ENCODE measurements at places on chromosomes 3 and 15. TPM values are rescaled to one million over a fixed set of nuclear protein-coding genes. Genes with fewer than 3 reads are reported as not detected.
A peak's percentile ranks its signal among the peaks of the same experiment; 100 is the strongest.

IVD gene
- 51.2 TPM for polyA plus RNA-seq

- H3K4me3 ChIP-seq, result peak overlapping the region; percentile 98
- H3K4me1 ChIP-seq, result peaks cover 26% of the 10 kb centered on the region
- H3K36me3 ChIP-seq, result peaks cover 19% of the 10 kb centered on the region
- DNase-seq, result no peak
Measured at GRCh38 chr3:52454938-52455282, 494 bp upstream of the NISCH start.

DNA sequence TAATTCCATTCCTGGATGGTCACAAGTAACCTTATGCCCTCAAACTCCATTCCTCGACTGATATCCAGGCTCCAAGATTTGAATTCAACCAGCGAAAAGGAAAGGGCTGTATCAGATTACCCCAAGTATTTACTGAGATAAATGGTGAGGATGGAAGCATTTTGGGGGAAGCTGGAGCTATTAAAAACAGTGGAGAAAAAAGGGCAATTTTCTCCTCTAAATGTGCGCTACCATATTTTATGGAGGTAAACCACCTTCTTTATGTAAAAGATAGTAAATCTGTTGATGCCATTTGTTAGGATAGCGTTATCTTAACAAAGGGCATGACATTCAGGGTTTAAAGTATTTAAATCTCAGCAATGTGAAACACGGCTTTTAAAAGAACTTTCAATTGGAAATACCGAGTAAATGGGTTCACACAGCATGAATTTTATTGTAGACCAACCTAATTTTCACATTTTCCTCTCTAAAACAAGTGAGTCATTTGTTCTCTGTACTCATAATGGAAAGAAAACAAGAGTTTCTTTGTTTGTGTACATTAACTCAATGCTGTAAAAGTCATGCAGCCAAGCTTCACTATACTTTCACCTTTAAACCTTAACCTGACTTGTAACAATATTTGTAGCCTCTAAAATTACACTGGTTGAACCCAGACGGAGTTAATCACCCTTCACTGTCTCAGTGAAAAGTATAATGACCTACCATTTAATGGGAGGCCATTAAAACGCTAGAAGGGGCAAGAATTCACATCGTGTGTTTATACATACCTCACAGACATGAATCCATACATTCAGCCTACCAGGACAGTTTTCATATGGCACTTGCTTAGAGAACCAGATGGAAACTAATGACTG is 773.4 kb downstream of the ROBO1 start:
- DNase-seq, result no peak
- no peaks in the 10 kb centered on the region for H3K36me3 ChIP-seq
- no peak overlapping the region for H3K27ac ChIP-seq
- no peaks in the 10 kb centered on the region for H3K27me3 ChIP-seq

GRCh38 chr3:11603628-11604027 is 40.1 kb downstream of the VGLL4 start:
- H3K4me1 ChIP-seq, result no peaks in the 10 kb centered on the region
- H3K27ac ChIP-seq, result peak overlapping the region; percentile 47
- DNase-seq, result no peak
- no peaks in the 10 kb centered on the region for H3K27me3 ChIP-seq
- H3K36me3 ChIP-seq, result peaks cover 18% of the 10 kb centered on the region

CYP8B1 gene
- polyA plus RNA-seq, result 0.75 TPM

- H3K27me3 ChIP-seq, result no peaks in the 10 kb centered on the region
- H3K27ac ChIP-seq, result no peak overlapping the region
- H3K36me3 ChIP-seq, result no peaks in the 10 kb centered on the region
- no peaks in the 10 kb centered on the region for H3K4me1 ChIP-seq
- no peak overlapping the region for H3K4me3 ChIP-seq
Measured at GRCh38 chr3:178042376-178042775, 493.9 kb upstream of the KCNMB2 start.

ST3GAL6 gene
- polyA plus RNA-seq, result 7.7 TPM

GALNT15 gene
- 0.78 TPM for polyA plus RNA-seq

- no peaks in the 10 kb centered on the region for H3K27me3 ChIP-seq
- H3K27ac ChIP-seq, result peak overlapping the region; percentile 63
- H3K36me3 ChIP-seq, result peaks cover 8% of the 10 kb centered on the region
- no peak for DNase-seq
Measured at GRCh38 chr15:80694611-80695098, 455 bp upstream of the ABHD17C start.

- peaks cover 3% of the 10 kb centered on the region for H3K4me1 ChIP-seq
- H3K4me3 ChIP-seq, result no peak overlapping the region
- no peaks in the 10 kb centered on the region for H3K27me3 ChIP-seq
- no peak overlapping the region for H3K27ac ChIP-seq
Measured at GRCh38 chr3:138455801-138456716, 21.6 kb downstream of the ESYT3 start.

LMOD3 gene
- 0.18 TPM for polyA plus RNA-seq

CCR8 gene
- 0.09 TPM for polyA plus RNA-seq

ARHGAP11A gene
- 15.3 TPM for polyA plus RNA-seq

DNA sequence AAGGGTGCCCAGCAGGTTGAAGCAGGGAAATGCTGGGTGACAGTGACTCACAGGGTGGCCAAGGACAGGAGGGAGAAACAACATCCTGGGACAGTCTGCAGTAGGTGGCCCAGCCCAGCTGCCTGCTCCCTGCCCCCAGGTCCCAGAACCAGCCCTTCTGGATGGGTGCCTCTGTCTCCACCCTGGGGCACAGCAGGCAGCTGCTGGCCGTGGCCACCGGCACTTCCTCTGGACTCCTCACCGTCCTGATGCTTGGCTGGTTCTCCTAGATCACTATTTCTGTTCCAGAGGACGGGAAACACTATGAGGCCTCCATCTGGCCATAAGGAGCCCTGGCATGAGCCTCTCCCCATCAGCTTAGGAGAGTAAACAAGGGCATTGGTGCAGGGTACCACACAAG is 258.9 kb downstream of the XXYLT1 start:
- H3K4me1 ChIP-seq, result no peaks in the 10 kb centered on the region
- H3K36me3 ChIP-seq, result no peaks in the 10 kb centered on the region
- H3K27me3 ChIP-seq, result peaks cover 2% of the 10 kb centered on the region
- DNase-seq, result no peak
- no peak overlapping the region for H3K4me3 ChIP-seq

ANKRD63 gene
- polyA plus RNA-seq, result 0.16 TPM

ITIH3 gene
- 5.3 TPM for polyA plus RNA-seq

DNA sequence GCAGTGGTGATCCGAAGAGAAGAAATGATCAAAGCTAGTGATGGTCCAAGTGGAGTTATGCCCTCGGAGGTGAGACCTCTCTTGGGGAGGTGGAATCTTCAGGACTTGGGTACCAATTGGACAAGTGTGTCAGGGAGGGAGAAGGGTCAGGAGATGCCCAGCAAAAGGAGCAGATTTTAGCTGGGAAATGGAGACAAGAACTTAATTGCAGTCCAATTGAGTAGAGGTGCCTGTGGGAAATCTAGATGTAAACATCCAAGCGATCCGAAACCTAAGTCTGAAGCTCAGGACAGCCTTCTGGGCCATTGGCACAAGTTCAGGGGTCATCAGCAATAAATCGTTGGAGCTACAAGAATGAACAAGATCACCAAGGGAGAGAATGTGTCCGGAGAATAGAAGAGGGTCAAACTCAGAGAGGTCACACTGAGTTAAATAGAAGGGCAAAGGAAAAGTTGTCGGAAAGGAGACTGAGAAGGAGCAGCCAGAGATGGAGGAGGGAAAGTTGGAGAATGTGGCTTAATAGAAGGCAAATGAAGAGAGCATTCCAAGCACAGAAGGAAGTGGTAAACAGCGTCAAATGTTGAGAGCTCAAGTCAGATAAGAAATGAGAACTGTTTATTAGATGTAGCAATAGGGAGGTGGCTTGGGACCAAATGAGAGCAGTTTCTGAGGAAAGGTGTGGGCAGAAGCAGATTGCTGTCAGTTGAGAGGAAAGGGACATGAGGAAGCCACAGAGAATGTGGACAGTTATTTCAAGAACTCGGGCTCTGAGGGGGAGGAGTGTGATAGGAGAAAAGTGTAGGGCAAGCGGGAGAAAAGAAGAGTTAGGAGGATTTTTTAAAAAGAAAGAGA is 64.2 kb upstream of the FNDC3B start:
- H3K4me1 ChIP-seq, result no peaks in the 10 kb centered on the region
- H3K36me3 ChIP-seq, result no peaks in the 10 kb centered on the region
- no peaks in the 10 kb centered on the region for H3K27me3 ChIP-seq
- no peak for DNase-seq
- no peak overlapping the region for H3K4me3 ChIP-seq

CHL1 gene
- polyA plus RNA-seq, result 14.9 TPM

XPC gene
- 35.4 TPM for polyA plus RNA-seq

GRCh38 chr3:38725726-38726419 is 76.4 kb upstream of the SCN5A start:
- no peaks in the 10 kb centered on the region for H3K27me3 ChIP-seq
- H3K4me1 ChIP-seq, result no peaks in the 10 kb centered on the region
- no peak overlapping the region for H3K27ac ChIP-seq
- no peaks in the 10 kb centered on the region for H3K36me3 ChIP-seq
- H3K4me3 ChIP-seq, result no peak overlapping the region

- H3K4me3 ChIP-seq, result no peak overlapping the region
- no peaks in the 10 kb centered on the region for H3K4me1 ChIP-seq
- H3K27ac ChIP-seq, result no peak overlapping the region
- H3K27me3 ChIP-seq, result peaks cover 63% of the 10 kb centered on the region
- DNase-seq, result peak; percentile 41
Measured at GRCh38 chr15:91099616-91099994, 452 bp upstream of the SV2B start.

GRCh38 chr3:54514416-54514815 is 392.1 kb downstream of the CACNA2D3 start:
- H3K27ac ChIP-seq, result no peak overlapping the region
- H3K27me3 ChIP-seq, result no peaks in the 10 kb centered on the region
- H3K36me3 ChIP-seq, result no peaks in the 10 kb centered on the region
- H3K4me1 ChIP-seq, result no peaks in the 10 kb centered on the region

- no peak overlapping the region for H3K27ac ChIP-seq
- no peak for DNase-seq
- H3K27me3 ChIP-seq, result no peaks in the 10 kb centered on the region
- no peaks in the 10 kb centered on the region for H3K4me1 ChIP-seq
Measured at GRCh38 chr3:135246027-135246426, 451.0 kb downstream of the EPHB1 start.

DNA sequence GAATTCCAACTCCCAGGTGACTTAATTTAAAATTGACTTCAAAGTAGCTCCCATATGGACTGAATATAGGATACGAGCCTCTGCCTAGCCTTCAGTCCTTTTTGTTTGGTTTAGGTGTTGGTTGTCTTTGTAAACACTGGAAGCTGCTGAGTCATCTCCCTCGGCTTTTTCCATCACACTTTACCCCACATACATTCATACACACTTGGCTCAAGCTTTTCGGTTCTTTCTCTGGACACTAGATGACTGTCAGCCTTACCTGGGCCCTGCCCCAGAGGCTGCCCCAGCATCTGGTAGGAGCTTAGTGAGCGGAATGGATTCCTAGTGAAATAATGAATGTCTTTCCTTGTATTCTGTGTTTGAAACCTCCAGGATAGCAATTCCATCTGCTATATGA is 201.5 kb upstream of the IL12A start:
- H3K4me3 ChIP-seq, result no peak overlapping the region
- H3K36me3 ChIP-seq, result no peaks in the 10 kb centered on the region
- no peaks in the 10 kb centered on the region for H3K27me3 ChIP-seq
- H3K27ac ChIP-seq, result peak overlapping the region; percentile 85
- DNase-seq, result no peak

DPPA2 gene
- 0.03 TPM for polyA plus RNA-seq

PRICKLE2 gene
- polyA plus RNA-seq, result 10.5 TPM

DNA sequence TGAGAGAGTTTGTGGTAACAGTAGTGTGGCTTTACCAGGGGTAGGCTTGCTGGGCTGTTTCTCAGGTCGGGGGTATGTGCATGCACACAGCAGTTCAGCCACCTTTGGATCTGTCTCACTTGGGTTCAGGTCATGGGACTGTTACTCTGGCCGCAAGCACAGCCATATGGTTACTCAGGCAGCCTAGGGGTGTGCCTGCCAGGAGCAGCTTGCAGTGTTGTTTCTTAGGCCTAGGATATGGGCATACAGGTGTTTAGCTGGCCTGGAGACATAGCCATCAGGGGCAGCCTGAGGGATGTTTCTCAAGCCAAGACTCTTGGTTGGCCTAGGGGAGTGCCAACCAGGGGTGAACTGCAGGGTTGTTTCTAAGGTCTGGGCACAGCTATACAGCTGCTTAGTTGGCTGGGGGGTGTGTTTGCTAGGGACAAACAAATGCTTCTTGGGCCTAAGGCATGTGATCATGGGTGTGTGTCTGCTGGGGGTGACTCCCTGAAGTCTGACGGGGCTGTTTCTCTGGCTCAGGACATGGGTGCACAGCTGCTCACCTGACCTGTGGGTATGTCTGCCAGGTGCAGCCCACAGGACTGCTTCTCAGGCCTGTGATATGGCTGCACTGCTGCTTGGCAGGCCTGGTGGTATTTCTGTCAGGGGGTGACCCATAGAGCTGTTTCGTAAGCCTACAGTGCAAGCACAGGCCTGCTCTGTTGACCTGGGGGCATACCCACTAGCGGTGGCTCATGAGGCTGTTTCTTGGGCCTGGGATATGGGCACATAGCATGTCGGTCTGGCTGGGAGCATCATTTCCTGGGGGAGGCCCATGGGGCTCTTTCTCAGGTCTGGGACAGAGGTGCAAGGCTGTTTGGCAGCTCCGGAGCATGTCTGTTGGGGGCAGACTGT is 168.0 kb upstream of the THRB start:
- H3K4me3 ChIP-seq, result no peak overlapping the region
- H3K27me3 ChIP-seq, result no peaks in the 10 kb centered on the region
- no peak overlapping the region for H3K27ac ChIP-seq
- H3K4me1 ChIP-seq, result no peaks in the 10 kb centered on the region
- H3K36me3 ChIP-seq, result no peaks in the 10 kb centered on the region

DNA sequence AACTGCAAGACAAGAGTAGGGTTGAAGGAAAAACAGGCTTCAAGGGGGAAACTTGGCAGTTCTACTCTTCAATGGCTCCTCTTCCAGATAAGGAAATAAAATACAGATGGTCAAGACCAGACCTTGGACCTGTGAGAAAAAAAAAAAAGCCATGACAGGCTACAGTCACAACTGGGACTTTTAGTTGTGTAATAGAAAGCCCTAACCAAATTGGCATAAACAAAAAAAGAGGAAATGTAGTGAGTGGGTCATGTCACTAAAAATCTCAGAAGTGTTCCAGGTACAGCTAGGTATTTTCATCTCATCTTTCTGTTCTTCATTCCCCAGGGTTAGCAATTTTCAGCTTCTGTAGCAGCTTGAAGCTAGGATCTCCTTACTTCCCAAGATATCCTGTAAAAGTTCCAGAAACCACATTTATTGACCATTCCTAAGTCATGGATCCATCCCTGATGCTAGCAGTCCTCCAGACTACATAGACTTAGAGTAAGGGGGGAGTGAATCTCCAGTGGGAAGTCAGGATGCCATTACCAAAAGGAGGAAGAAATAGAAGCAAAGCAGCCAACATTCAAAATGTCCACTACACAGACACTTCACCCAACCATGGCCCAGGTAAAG is 61.0 kb upstream of the CSTA start:
- H3K4me3 ChIP-seq, result no peak overlapping the region
- H3K27me3 ChIP-seq, result no peaks in the 10 kb centered on the region
- H3K36me3 ChIP-seq, result no peaks in the 10 kb centered on the region
- H3K27ac ChIP-seq, result no peak overlapping the region
